ENCODE measurements at places on chromosomes 6 and 20.

GRCh38 chr6:93350774-93351173, 68.6 kb downstream of the EPHA7 start:
- DNase-seq, result no peak

DNA sequence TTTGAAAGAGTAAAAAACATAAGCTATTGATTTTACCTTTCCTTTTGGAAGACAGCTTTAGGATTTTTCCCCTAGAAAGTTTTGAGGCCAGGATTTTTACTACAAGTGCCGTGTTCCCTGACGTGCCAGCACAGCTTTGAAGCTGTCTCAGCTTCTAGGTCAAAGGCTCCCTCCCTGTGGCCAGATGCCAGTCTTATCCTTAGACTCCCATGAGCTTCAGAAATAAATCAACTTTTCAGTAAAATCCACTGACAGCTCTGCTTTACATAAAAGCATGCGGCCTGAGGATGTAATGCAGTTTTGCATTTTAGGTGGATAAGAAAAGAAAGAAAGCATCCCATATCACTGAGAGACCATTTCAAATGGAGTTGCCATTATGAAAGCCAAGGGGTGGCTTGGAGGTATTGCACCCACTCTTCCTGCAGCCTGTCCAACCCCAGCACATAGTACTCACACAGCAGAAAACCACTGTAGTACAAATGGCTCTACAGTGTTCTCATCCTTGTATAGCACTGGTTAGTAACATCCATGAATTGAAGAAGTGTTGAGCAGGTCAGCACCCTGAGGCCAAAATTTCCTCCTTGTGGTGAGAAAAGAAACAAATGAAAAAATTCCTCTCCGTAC, 15.2 kb upstream of the ATXN1 start:
- no peak for DNase-seq

DNA sequence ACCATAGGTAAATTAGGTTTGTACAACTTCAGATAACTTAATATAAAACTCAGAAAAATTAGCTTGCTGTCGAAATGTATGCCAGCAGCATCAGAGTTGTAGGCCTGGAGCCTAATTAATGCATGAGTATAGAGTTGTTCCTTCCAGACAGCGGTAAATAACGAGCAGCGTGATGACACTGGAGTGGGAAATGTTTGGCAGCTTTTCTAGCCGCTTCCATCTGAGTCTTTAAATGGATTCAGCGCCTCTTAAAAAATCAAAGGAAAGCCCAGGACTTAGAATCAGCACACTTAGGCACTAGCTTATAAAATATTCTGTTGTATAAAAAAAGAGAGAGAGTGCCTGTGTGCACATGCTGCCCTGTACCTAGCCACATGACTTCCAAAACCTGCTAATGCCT, 43.7 kb upstream of the SYNJ2 start:
- DNase-seq, result no peak

DNA sequence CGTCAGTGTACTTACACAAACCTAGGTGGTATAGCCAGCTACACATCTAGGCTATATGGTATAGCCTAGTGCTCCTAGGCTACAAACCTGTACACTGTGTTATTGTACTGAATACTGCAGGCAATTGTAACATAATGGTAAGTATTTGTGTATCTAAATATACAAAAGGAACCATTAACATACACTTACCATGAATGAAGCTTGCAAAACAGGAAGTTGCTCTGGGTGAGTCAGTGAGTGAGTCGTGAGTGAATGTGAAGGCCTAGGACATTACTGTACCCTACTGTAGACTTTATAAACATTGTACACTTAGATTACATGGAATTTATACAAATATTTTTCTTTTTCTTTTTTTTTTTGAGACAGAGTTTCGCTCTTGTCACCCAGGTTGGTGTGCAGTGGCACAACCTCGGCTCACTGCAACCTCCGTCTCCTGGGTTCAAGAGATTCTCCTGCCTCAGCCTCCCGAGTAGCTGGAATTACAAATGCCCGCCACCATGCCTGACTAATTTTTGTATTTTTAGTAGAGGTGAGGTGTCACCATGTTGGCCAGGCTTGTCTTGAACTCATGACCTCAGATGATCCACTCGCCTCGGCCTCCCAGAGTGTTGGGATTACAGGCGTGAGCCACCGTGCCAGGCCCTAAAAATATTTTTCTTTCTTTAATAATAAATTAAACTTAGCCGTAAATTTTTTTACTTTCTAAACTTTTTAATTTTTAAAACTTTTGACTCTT, 15.4 kb upstream of the KIAA1755 start:
- DNase-seq, result no peak

DNA sequence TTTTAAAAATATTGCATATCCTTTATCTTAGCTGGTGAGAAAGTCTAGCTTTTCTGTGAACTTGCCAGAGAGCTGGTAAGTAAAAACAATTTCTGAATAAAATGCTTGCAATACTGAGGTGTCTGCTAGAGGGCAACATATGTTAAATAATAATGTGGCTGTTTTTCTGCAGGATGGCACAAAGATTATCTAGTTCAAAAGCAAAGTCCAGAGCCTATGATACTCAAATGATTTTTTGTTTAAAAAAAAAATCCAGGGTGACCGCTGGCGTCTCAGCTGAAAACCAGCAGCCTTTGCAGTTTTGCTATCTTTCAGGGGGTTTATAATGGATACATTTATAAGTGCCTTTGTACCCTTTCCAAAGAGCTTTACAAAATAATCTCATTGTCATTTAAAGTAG, 194.9 kb downstream of the PHACTR1 start:
- DNase-seq, result peak; percentile 48

Measured in MM.1S (cell line).